Fibroblast of skin of left biceps (primary cell): ENCODE measurements at places on chromosomes 11 and 22.

- no peak for DNase-seq
Measured at GRCh38 chr22:36562261-36562835, 33.4 kb upstream of the EIF3D start.

DNA sequence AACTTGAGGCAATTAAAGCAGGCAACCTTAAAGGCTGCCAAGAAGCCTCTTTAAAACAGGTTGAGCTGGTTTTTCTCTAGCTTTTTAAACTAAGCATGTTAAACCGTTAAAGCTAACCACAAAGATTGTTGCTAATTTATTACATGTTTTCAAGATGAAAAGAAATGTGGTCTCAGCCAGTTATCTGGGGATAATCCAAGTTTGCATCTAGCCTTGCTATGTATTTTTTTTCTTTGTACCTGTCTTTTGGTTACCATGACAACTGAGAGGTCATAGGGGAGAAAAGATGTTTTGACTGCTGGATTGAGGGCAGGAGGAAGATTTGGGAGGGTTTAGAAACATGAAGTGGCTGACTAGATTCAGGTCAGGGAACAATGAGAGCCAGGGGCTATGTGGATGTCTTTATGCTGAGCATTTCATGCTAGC, 19.2 kb upstream of the PGM2L1 start:
- DNase-seq, result peak; percentile 32

- DNase-seq, result no peak
Measured at GRCh38 chr22:37352481-37352880, 70.2 kb downstream of the CYTH4 start.

DNA sequence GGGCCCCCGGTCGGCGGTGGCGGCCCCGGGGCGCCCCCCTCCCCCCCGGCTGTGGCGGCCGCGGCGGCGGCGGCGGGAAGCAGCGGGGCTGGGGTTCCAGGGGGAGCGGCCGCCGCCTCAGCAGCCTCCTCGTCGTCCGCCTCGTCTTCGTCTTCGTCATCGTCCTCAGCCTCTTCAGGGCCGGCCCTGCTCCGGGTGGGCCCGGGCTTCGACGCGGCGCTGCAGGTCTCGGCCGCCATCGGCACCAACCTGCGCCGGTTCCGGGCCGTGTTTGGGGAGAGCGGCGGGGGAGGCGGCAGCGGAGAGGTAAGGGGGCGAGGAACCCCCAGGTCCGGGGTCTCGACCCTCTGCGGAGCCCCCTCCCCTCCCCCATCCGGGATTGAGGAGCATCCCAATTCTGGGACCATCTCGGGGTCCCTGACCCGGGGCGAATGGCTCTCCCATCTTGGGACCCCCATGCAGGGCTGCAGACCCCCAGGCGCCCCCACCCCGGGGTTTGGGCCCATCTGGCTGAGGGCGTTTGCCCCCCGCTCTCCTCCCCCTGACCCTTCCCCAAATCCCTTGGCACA, 431 bp downstream of the KMT2A start:
- DNase-seq, result no peak

DNA sequence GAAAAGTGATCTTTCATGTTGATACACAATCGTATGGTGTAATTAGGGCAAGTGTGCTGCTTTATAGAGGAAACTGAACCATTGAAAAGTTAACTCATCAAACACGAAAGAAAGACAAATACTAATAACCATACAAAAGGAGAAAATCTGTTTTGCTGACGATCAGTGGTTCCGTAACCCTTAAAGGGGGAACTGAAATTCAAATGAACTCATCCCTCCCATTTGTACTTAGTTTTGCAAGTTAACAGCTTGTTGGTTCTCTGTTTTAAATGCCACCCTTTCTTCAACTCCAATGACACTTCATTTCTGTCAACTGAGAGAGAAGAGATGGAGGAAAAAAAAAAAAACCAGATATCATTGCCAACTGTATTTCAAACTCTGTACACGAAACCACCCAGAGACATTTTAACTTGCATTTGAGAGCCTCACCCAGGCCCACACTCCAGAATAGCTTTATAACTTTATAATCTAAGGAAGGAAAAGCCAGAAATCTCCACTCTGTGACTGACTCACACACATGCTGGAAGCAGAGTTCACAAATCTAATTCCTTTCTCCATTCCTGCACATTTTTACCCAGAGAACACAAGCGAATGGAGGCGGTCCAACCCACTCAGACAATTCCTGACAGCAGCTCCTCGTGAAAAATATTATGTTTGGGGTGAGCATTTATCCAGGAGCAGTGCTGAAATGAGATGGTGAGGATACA, 17.4 kb upstream of the CSNK2A3 start:
- no peak for DNase-seq

GRCh38 chr11:113392236-113392921, 4.8 kb downstream of the ANKK1 start:
- no peak for DNase-seq

DNA sequence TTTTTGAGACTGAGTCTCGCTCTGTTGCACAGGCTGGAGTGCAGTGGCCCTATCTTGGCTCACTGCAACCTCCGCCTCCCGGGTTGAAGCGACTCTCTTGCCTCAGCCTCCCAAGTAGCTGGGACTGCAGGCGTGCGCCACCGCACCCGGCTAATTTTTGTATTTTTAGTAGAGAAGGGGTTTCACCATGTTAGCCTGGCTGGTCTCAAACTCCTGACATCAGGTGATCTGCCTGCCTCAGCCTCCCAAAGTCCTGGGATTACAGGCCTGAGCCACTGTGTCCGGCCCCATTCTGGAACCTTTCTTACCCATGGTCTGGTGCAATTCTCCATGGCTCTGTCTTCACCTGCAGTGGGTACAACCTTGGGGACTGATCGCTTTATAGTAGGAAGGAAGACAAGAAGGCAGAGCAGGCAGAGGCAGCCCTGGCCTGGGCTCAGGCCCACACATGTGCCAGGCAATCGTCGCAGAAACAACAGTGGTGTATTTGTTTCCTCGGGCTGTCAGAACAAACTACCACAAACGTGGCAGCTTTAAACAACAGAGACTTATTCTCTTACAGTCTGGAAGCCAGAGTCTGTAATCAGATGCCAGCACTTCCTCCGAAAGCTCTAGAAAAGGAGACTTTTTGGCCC, 4.0 kb upstream of the PTGDR2 start:
- DNase-seq, result no peak

DNA sequence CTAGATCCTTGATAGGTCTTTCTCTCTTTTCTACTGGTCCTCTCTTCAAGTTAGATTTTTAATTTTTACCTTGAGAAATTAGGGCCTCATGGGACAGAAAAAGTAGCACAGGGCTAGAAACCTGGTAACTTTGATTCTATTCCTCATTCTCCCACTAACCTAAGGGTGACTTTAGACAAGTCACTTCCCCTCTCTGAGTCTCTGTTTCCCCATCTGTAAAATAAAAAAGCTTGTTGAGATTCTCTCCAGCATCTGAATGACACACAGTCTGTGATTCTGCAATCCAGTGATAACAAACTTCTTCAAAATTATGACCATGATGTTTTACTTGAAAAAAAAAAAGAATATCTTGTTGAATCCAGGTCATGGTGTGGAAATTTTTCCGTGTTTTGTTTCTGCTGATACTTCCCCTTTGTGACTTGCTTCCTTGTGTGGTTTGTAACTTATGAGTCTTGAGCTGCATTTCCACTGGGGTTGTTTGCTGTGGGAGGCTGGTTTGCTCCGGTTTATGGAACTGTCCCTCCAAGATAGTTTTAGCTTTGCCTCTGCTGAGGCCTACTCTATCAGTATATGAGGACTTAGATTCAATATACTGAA, 9.8 kb upstream of the MPEG1 start:
- no peak for DNase-seq

GRCh38 chr22:25555586-25555985, 8.9 kb upstream of the GRK3 start:
- DNase-seq, result no peak

DNA sequence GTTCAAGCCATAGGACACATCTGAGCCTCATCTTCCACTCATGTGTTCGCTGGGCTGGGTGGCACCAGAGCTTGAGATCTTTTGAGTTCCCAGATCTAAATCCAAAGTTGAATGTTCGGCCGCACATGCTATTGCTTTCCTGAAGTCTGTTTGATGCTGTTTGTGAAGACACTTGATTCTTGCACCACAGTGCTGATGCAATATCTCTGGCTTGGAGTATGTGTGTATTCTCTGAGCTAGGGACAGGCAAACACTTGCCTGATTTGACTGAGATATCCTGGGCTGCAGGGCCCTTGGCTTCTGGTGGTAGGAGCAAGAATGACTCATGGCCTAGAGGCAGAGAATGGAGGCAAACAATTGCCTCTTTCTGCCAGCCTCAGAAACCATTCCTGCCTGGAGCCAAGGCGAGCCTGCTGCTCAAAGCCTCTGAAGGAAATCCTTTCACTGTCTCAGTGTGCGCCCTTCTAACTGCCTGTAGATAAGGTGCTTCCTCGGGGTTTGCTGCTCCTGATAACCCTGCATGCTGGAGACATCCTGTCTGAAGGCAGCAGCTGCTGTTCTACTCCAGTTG, 73.0 kb downstream of the CYB5R2 start:
- no peak for DNase-seq

DNA sequence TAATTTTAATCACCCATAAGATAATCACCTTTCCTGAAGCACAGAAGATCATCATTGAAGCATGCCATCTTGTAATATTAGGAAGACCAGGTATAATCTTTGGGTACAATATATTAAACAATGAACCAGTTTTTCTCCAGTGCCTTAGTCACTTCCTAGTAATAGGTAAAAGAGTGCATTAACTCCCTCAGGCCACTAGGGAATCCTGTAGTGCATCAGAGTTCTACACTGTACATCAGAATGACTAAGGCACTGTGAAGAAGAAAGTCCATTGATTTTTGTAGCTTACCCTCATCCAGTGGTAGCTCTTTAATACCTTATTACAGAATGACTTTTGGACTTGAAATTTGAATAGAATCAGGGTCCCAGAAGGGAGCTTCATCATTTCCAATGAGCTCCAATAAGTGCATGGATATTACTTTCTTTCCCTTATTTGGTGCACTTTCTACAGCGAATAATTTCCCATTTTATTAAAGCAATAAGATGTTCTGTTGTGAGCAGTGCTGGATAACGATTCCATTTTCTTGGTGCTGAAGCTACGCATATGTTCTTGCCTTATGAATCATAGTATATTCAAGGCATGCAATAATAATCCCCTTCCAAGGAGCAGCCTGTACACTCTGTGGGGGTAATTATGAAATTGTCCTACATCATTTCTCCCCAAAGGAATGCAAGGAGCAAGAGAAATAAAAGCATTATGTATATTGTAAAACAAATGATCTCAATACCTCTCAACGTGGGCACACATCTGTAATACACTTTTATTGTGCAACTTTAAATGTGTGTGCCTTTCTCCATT, 4.7 kb downstream of the C11orf87 start:
- DNase-seq, result no peak

GRCh38 chr11:128603752-128604414, 16.5 kb upstream of the ETS1 start:
- DNase-seq, result no peak
